GM13977 (cell line): ENCODE measurements at places on chromosomes 5 and 9.

GRCh38 chr9:15873573-15874177, 320.8 kb downstream of the CCDC171 start:
- peak; percentile 6 for DNase-seq

DNA sequence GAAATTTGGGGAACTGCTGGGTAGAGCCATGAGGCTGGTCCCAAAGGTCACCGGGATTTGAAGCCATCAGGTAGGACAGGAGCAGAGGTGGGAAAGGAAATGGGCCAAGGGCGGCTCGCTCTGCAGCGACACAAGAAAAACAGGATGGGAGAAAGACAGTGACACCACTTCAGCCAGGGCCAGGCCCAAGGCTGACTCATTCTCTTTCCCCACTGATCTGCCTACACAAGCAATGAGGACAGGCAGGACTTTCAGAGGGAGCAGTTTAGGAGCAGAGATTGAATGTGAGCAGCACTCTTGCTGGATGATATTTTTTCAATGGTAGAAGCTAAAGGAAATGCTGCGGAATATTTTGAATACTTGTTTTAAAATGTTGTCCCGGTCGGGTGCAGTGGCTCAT, 3.5 kb downstream of the RUFY1 start:
- DNase-seq: no peak

GRCh38 chr9:116543731-116544400, 143.2 kb upstream of the TRIM32 start:
- DNase-seq: no peak

DNA sequence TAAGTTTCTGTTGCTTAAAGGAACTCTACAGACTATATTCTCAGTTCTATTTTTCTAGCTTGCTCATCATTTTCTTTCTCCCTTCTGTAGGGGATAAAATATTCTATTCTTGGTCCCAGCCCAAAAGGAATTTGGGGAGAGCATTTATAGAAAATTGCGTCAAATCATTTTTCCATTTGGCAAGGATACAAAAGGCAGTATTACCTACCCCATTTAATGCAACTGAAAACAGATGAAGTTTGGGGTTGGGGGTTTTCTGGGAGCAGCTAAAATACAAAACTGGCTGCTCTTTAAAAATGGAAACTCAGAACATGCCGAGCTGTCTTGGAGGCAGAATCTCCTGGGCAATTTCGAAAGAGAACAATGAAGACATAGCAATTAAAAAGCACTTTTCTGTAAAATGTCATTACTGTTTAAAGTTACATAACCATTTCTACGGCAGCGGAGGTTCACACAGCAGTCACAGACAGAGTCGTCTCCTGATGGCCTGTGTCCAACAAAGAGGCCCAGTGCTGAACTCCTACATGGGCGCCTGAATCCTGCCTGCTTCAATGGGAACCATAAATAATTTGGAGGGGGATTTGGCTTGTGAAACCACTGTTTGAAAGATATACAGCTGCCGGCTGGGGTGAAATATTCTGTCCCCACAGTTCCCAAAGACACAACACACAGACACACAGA, 152.4 kb downstream of the BRINP1 start:
- no peak for DNase-seq

DNA sequence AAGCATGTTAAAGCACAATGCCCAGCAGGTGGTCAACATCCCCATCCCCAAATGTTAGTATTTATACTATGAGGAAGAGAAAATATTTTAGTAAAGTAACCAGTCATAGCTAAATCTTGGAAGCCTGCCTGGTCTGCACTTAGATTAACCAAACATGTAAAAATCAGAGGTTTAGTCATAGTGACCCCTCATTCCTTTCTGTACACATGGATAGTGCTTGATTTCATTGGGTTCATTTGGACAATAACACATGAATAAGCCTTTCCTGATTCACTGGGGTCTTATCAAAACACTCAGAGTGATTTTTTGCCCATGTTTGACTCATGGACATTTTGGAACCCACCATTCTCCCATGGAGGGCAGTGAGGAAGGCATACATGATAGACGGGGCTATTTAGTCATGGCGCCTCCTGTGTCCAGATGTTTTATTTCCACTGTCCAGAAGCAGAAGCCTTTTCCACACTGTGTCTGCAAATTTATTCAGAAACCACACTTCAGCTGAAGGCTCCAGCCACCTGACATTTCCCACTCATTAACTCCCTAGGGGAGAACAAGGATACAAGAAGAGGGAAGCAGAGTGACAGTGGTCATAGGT, 32.5 kb downstream of the OR1J1 start:
- no peak for DNase-seq

DNA sequence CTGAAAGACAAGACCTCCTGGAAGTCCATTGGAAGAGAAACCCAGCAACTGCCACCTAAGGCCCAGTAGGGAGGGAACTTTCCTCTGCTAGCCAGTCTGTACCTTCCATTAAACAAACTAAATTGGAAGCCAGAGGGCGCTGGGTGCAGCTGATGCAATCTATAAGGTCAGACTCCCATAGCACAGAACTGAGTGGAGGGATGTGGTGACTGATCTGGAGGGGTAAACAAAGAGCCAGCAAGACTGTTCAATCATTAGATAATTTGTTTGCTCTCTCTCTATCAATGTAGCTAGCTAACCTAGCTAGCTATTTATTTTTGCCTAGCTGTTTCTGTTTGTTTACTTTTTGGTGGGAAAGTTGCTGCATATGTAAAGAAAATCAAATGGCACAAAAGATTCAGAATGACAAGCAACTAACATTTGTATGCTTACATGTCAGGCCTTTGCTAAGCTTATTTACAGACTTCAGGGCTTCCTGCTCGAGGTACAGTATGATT, 291.8 kb upstream of the DAB2 start:
- DNase-seq: peak; percentile 50

DNA sequence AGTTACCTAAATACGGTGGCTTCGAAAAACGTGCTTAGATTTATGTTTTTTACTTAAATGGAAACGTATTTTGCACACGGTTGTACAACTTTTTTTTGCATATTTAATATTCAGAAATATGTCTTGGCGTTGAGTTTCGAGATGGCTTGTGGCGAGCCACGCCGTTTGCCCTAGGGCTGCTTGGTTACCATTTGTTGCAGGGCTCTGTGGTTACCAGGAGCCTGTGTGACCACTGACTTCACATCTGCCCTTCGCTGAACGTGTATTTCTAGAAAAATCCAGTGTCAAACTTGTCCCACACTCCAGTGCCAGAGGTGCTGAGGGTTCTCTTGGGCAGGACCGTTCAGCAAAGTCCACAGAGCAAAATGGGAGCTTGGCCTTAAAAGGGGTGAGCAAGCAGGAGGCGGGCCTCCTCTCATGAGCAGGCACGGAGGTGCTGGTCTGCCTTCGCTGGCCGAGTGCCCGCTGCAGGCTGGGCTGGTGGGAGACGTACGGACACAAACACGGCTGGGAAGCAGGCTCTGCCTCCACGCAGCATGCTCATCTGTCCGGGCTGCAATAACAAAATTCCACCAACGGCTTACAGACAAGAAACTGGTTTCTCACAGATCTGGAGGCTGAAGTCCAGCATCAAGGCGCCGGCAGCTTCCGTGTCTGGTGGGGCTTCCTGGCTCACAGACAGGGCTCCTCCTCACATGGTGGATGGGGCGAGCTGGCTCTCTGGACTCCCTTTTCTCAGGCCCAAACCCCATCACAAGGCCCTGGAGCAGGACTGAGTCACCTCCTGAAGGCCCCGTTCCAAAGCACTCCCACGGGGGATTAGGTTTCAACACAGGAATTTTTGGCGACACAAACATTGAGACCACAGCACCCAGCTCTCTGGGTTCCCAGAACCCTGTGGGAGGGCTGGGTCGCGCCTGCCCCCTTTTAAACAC, 5.4 kb downstream of the MRPL36 start:
- no peak for DNase-seq

GRCh38 chr5:57316798-57317327, 143.0 kb downstream of the GPBP1 start:
- peak; percentile 12 for DNase-seq

DNA sequence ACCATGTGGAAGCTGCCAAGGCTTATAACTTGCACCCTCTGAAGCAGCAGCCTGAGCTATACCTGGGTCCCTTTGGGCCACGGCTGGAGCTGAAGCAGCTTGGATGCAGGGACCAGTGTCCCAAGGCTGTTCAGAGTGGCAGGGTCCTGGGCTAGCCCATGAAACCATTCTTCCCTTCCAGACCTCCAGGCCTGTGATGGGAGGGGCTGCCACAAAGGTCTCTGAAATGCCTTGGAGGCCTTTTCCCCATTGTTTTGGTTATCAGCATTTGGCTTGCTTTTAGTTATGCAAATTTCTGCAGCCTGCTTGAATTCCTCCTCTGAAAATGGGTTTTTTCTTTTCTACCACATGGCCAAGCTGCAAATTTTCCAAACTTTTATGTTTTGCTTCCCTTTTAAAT, 433.7 kb upstream of the ACO1 start:
- no peak for DNase-seq

DNA sequence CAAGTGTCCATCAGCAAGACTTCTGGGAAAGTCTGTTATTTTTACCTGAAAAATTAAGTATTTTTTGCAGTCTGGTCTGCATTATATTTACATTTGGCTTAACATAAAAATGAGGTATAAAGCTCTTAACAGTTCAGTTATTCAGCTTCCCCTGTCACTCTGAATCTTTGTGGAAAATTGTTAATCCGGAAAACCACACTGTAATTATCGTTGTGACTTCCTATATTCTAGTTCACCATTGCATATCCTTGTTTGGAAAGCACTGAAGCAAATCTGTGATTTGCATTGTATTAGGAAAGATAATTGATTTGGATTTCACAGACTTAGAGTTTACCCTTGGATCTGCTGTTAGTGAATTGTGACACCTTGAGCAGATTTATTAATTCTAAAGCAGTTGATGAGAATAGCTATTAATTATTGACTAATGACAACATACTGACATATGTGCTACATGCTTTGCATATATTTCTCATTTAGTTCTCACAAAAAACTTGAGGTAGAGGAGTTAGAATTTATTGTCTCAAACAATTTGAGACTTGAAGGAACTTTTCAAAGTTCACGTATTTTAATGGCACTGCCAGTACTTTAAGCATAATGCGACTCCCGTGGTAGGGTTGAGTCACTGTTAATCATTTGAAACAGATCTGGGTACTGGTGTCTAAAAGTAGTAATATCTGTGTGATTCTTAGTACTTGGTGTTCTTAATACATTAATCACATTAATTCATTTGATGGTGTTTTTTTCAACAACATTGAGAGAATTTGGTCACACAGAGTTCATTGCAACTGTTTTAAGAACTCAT, 71.8 kb upstream of the LRRC70 start:
- DNase-seq: no peak

DNA sequence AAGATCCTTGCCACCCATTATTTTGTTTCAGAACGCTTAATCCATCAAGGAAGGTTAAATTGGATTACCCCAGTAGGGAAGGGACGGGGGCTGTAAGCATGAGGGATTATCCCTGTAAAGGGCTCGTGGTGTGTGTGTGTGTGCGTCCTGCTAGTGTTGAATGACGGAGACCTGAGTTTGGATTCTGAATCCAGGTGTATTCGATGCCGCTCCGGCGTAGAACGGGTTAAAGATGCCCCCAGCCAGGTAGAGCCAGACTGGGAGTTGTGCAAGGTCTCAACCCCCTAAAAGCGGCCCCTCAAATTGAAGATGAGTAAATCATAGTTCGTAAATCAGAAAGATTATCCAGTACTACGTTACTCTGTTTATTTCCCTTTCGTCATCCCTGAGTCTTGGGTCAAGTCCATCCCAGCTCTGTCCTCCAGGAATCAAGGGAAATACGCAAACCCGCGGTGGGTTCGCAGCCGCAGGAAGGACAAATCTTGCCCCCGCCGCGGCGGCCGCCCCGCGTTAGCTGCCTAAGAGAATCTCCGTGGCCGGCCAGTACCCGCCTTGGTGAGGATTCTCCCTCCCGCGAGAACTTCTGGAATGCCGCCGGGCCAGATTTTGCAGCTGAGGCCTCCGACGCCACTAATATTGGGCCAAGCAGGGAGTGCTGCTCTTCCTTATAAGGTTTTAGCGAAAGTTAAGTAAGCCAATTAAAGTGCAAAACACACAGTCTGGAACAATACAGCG, 586 bp upstream of the MTAP start:
- peak; percentile 22 for DNase-seq

- DNase-seq: no peak
These were observed 543.7 kb upstream of the TLE4 start for GRCh38 chr9:79028101-79028500.

DNA sequence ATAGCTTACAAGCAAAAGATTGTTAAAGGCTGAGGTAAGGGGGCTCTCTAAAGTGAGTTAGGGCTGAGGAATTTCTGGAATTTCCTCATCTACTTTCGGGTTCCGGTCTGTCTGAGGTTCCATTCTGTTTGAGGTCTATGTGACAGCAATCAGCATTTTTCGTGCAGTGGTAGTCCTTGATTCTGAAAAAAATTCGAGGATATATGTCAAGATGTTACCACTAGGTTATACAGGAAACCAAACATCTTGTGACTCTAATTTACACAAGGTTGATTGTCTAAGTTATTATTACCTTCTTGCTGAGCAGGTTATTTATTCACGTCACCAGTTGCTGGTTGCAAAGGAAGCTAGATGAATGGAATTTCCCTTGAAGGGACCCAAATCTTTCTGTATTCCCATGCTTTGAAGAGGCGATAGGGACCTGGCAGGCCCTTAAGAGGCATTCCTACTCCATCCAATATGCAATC, 35.2 kb downstream of the RLN2 start:
- DNase-seq: no peak

DNA sequence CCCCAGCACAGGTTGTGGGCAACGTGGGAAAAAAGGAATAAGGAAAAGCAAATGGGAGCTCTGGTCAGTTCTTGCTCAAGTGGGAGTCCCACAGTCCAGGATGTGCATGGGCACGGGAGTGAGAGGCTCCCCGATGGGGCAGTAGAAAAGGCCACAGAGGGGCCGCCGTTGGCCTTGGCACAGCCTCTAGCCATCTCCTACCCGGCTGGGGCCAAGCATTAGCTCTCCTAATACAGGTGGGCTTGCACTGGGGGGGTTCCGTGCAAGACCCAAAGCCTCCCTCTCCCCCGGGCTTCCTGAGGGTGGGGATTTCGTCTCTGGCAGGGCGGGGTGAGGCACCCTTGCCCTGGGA, 212.2 kb upstream of the MVB12B start:
- no peak for DNase-seq

GRCh38 chr5:127892467-127893207, 189.4 kb downstream of the CCDC192 start:
- peak; percentile 10 for DNase-seq

DNA sequence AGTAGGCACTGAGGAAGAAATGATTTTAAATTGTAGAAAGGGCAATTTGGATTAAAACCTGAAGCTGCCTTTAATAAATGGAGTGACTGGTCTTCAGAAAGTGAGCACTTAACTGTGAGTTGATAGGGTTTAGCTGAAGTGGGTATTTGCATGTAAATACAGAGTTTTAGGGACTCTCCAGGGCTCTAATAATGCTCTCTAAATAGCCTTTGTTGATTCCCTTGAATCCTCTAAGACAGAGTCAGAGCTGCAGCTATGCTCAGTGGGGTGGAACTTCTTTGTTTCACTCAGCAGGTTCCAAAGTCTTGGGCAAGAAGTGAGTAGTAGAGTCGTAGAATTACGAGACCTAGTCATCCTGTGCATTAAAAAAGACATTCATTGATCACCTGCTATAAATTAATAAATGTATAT, 21.4 kb downstream of the GLRA1 start:
- peak; percentile 52 for DNase-seq
